ENCODE measurements at places on chromosomes 7 and 10. TPM values are rescaled to one million over a fixed set of nuclear protein-coding genes. Genes with fewer than 3 reads are reported as not detected.

TCF7L2 gene
- 5.2 TPM for total RNA-seq

HKDC1 gene
- total RNA-seq, result 51.7 TPM

HOXA9 gene
- 70.8 TPM for total RNA-seq

DNA sequence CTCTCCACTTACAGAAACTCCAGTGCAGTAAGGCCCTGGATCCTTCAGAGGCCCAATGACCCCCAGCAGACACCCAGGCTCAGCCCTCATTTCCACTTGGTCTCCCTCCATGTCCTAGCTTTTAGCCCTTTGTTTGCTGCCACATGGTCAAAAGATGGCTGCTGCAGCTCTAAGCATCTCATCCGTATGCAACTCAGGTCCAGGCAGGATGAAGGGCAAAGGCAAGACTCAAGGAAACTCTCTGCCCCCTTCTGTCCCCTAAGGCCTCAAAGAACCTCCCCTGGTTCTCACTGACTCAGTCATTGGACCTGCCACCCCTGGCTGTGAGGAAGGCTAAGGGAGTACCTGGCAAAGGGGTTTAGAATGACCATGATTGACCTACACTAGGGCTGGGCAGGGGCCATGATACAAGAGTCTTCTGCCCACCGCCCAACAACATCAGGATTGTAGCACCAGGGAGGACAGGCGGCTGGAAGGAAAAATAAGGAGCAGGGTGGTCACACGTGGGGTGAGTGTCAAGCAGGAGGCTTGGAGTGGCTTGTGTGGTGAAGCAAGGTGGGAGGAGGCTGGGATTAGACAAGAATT lies 303.8 kb upstream of the ZMIZ1 start:
- no peak for DNase-seq

- no peak for DNase-seq
Observed at GRCh38 chr7:157613575-157614322, 276.9 kb downstream of the DNAJB6 start.

SH2B2 gene
- total RNA-seq, result 15.0 TPM

GRCh38 chr10:92913973-92914372 lies 65.7 kb downstream of the EXOC6 start:
- no peak for DNase-seq

DNA sequence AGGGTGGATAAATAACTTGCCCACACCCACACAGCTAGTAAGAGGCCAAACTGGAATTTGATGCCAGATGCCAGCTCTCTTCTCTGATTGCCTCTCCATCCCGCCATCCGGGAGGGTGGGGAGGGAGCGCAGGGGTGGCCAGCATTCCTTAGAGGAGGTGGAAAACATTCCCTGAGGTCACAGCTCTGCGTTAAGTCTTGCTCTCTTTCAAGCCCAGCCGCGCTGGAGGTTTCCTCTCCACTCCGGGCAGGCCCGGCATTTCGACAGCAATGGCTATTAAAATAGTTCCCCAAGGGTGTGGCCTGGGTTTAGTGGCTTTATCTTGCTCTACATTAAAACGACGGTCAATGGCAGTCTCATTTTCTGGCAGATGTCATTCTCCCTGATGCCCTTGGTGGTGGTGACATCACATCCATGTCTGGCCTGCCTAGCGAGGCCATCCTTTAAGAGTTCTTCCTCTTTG lies 16.1 kb upstream of the C10orf71 start:
- no peak for DNase-seq

DNA sequence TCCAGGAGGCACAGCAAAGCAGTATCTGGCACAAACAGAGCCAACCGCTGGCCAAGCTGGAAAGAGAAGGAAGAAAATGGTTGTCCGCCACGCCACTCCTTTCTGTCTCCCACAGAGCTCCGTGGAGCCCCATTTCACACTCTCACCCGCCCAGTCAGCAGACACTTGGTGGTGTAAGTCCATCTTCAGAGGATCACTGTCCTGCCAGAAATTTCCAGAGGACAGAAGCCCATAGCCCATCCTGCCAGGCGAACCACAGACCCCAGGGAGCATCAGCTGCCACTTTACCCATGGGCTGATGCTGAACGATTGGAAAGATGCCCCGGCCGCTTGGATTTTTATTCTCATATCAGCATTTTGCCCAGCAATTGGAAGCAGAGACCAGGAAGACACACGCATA lies 144.7 kb upstream of the LYZL2 start:
- no peak for DNase-seq

GRCh38 chr10:114110174-114110972 lies 63.6 kb downstream of the CCDC186 start:
- peak; percentile 14 for DNase-seq

CALML5 gene
- total RNA-seq, result not detected

DNA sequence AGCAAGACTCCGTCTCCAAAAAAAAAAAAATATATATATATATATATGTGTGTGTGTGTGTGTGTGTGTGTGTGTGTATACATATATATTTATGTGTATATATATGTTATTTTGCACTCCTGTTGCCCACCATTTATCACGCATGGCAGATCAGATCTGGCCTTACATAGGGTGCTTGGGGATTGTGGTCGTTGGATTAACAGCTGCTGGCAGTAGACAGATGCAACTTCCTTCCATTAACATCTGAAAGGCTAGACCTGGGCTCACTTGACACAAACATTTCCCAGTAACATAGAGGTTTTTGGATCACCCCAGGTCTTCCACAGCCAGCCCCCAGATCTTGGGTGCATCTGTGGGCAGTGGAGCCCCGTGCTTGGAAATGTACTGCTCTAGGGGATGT lies 40.8 kb upstream of the DLD start:
- DNase-seq, result no peak

CCDC146 gene
- total RNA-seq, result 10.8 TPM

DNA sequence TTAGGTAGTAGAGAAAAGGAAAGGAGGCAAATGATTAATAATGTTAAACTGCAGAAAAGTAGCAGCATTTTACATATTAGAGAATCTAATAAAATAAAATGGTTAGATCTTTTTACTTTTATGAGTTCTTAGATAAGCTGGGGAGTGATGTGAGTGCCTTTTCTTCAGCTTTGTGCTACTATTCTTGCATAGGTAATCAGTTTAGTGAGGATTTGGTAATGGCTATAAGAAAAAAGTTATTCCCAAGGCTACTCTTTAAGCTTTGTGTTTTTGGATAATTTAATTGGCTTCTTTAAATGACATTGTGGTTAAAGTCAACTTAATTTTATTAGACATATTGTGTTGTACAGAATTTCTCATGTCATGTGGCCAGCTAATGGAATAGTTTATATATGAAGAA lies 3.7 kb downstream of the KCND2 start:
- DNase-seq, result no peak

H2BK1 gene
- not detected for total RNA-seq

DNA sequence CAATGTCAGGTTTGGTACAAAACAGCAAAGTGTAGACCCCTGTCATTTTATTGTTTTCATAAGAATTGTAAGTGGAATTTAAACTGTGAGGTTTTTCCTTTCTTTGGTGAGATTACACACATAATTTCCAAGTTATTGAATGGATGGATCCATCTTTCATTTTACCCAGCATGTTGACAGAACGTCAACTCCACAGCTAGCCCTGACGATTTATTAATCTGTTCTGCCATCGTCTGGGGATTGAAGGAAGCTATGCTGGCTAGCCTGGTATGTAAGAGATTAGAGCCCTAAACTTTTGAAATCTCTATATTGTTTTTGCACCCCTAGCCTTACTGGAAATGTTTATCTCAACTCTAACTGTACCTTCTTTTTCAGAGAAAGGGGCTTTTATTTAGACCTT lies 8.6 kb downstream of the WNT16 start:
- DNase-seq, result peak; percentile 25

- DNase-seq, result peak; percentile 74
Observed at GRCh38 chr7:128863433-128863989, 855 bp downstream of the ATP6V1F start.

GRCh38 chr7:88301924-88302323 lies 4.8 kb downstream of the STEAP4 start:
- no peak for DNase-seq

GRCh38 chr7:29022291-29022988 lies 64.3 kb upstream of the TRIL start:
- no peak for DNase-seq

GOLGA7B gene
- total RNA-seq, result 0.05 TPM

PTN gene
- total RNA-seq, result 4.7 TPM

DNA sequence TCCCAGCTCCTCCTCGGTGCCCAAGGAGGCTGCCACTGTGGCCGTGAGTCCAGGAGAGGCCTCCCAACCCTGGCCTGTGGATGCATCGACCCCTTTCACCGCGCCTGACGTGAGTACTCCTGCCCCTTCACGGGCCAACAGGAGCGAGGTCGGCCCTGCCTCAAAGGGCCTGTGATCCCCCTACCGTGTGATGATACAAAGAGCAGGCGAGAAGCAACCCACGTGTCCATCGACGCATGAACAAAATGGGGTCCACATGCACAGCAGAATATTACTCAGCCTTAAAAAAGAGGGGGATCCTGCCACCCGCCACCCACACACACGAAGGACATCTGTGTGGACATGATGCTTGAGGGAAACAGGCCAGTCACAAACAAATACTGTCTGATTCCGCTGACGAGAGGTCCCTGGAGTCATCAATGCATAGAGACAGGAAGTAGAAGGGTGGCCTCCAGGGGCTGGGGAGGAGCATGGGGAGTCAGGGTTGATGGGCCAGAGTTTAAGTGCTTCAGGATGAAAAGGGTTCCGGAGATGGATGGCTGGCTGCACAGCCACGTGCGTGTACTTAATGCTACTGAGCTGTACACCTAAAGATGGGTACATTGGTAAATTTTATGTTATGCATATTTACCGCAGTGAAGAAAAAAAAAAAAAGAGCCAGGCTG lies 151.9 kb downstream of the PRKAG2 start:
- no peak for DNase-seq

- no peak for DNase-seq
Observed at GRCh38 chr7:371119-371778, 81.3 kb downstream of the FOXL3 start.

MBLAC1 gene
- 1.6 TPM for total RNA-seq

DNA sequence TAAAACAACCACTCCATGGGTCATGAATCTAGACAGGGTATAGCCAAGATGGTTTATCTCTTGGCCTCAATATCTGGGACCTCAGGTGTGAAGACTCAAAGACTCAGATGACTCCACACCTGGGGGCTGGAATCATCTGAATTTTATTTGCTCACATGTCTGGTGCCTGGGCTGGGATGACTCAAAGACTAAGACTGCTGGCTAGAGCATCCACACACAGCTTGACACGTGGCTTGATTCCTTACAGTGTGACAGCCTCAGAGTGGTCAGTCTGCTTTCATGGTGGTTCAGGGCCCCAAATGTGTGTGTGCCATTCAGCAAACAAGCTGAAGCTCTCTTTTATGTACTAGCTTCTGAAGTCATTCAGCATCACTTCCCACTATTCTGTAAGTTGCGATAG lies 333.7 kb downstream of the RNLS start:
- no peak for DNase-seq

DNA sequence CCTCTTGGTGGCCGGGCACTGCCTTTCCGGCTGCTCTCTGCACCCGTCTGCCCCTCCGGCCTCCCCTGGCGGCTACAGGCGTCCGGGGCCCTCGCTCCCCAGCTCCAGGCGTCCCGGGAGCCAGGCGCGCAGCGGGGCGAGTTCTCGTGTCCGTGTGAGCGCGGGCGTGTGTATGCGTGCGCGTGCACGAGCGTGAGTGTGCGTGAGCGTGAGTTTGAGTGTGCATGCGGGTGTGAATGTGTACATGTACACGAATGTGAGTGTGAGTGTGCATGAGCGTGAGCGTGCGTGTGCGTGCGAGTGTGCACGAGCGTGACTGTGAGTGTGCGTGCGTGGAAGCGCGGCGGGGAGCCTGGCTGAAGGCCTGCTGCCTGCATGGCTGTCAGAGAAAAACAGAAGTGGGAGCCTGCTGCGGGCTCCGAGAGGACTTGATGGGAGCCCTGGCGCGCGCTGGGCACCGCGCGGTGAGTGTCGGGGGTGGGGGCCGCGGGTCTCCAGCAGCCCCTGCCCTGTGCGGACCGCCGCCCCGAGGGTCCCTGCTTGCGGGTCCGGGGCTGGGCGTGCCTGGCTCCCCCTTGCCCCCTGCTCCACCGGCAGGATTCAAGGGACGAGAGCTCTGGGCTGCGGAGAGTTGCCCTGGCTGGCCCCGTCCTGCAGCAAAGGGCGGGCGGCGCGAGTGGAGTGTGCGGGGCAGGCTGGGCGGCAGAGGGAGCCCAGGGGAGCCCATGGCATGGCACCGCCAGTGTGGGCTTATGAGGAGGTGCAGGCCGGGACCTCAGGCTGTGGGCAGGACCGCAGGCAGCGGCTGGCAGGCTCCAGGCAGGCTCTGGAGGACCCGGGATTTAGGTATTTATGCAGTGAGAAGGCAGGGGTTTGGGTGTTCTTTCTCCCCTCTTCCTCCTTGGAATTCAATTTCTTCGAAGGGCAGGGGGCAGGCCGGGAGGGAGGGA lies 75.8 kb upstream of the EN2 start:
- DNase-seq, result no peak

GRCh38 chr7:121079425-121080169 lies 91.1 kb downstream of the CPED1 start:
- DNase-seq, result peak; percentile 38

NRG3 gene
- 0.05 TPM for total RNA-seq

SPDYE5 gene
- 0.35 TPM for total RNA-seq

GRCh38 chr7:107108793-107109371 lies 59.9 kb upstream of the HBP1 start:
- DNase-seq, result peak; percentile 81

DNA sequence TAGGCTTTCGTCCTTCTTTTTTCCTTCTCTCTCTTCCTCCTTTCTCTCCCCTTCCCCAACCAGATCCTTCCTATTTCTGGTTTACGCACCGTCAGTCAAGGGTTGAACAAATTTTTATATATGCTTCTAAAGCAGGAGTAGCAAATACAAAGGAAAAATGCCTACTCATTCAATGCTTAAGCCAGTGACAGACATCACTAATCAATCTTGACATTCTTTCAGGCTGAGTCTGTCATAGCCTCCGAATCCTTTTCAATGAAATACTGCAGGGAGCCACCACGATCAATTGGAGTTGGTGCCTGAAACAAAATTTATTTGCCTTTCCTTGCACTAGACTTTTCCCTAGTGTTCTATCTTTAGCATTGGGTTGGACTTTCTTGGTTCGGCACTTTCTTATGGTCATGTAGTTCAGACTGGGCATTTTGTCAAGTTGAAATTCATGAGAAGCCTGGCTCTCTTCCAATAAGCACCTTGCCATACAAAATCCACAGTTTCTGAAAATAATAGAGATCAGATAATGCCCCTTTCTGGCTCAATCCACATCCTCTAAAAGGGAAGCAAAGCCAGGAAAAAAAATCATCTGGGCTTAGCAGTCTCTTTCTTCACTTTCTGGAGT lies 239.5 kb upstream of the PLXNA4 start:
- peak; percentile 72 for DNase-seq

EGR2 gene
- total RNA-seq, result 0.40 TPM

ATOH7 gene
- not detected for total RNA-seq

ZPBP gene
- not detected for total RNA-seq

GRCh38 chr10:3389130-3389529 lies 216.5 kb upstream of the PITRM1 start:
- no peak for DNase-seq

Measured in renal cortical epithelial cell (primary cell).